ENCODE measurements at places on chromosomes 12 and 14.

DNA sequence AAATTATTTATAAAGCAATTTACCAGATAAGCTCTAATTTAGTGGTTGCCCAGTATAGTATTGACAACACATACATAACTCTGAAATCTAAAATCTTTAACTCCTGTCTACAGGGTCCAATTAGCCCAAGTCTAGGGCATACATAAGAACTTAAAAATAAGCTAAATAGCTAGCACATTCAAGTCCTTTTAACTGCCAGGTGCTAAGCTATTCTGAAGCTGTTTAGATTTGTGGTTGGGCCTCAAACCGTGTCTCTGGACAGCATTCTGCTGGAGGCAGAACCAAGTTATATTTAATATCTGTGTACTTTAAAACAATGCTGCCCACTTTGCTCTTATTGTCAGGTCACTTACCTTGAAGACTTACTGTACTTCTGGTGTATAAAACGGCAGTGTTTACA, 19.0 kb downstream of the RPS6KA5 start:
- DNase-seq: no peak

- no peak for DNase-seq
Measured at GRCh38 chr12:6215120-6215807, 15.1 kb downstream of the CD9 start.

DNA sequence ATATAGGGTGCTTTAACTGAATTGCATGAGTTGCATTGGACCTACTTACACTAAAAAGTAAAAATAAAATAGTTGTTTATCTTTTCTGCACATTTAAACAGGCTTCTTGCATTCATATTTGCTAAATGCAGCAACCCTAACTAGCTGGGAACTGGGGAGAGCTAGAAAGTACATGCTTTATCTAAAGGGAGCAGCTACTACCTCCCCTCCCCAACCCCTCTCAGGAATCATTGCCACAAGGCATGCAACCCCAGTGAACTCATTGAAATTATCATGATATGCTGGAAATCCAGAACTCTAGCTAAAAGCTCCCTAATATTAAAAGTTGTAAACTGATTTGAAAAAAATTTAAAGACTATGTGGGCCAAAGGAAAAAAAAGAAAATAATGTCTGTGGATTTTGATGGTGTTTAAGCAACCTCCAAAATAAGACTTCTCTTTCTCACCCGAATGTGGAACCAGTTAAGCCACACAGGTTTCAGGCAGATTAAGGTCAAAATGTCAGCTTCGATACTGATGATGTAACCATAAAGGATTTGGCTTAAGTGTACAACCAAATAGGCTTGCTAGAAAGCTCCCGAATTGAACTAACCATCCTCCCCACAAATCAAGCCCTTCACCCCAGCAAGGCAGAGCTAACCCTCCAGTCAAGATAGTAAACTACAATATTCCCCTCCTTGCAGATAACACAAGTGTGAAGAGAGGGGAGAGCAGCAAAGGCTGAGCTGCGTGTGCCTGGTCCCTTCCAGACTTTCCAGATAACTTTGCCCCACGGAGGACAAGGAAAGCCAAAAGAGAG, 13.8 kb upstream of the POC1B start:
- no peak for DNase-seq

- no peak for DNase-seq
Measured at GRCh38 chr12:107557589-107558100, 128.0 kb upstream of the PWP1 start.

GRCh38 chr12:15756822-15757221, 32.4 kb downstream of the EPS8 start:
- DNase-seq: no peak

GRCh38 chr12:6843118-6843902, 2.6 kb downstream of the GNB3 start:
- DNase-seq: no peak

DNA sequence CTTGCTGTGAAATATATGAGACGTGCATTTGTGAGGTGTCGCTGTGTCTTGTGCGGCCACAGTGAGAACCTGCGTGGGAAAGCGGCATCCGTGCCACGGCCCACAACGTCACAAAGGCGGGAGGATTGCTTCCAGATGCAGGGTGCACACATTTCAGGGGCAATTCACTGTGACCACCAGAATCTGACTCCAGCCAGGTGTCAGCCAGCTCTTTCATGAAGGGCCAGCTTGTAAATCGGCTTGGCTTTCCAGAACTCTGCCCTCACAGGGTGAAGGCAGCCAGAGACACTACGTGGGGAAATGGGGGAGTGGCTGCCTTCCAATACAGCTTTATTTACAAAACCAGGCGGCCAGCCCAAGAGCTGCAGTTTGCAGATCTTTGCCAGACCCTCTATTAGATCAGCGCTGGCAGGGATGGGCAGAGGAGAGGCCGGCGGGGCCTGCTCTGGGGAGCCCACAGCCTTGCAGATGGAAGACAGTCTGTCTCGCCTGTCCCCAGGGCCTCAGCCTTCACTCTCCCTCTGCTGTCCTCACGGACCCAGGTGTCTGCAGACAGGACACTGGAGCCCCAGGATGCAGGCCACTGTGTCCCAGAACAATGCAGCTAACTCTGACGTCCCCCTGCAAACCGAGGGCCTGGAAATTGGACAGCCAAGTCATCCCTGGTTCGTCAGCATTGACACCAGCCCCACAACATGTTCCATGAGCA, 53.5 kb downstream of the ADGRD1 start:
- DNase-seq: no peak

GRCh38 chr14:51846631-51847488, 13.6 kb upstream of the GNG2 start:
- peak; percentile 71 for DNase-seq

- peak; percentile 3 for DNase-seq
Measured at GRCh38 chr12:22377731-22378496, 43.4 kb upstream of the ST8SIA1 start.

DNA sequence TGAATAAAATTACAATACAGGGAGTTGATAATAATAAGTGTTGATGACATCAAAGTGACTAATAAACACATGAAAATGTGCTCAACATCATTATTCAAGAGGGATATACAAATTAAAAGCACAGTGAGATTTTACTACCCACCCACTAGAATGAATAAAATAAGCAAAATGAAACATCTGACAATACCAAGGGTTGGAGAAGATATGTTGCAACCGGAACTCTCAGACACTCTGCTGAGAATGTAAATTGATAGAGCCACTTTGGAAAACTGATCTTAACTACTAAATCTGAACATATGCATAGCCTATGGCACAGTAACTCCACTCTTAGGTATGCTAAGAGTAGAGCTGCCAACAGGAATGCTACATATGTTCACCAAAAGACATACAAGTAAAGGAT, 44.0 kb upstream of the CEP83 start:
- DNase-seq: no peak

DNA sequence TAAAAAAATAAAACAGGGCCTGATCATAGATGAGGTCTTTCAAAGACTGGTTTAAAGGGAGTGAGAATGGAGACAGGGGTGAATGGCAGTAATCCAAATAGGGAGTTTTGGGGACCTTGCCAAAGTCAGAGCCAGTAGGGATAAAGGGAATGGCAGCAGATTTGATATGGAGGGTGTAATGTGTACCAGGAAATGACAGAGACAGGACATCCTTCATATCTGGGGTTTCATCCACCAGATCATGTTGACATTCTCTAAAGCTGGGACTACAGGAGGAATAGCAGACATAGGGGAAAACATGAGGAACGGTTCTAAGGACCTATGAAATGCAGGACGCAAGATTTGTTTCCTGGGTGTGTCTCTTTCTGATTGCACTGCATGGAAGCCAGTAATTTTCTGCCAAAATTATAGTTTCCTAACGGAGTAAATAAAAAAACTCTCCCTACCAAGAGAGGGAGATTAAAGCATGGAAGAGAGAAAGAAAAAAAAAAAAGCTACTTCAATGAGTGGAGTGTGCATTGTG, 169.9 kb downstream of the PRKD1 start:
- DNase-seq: no peak

DNA sequence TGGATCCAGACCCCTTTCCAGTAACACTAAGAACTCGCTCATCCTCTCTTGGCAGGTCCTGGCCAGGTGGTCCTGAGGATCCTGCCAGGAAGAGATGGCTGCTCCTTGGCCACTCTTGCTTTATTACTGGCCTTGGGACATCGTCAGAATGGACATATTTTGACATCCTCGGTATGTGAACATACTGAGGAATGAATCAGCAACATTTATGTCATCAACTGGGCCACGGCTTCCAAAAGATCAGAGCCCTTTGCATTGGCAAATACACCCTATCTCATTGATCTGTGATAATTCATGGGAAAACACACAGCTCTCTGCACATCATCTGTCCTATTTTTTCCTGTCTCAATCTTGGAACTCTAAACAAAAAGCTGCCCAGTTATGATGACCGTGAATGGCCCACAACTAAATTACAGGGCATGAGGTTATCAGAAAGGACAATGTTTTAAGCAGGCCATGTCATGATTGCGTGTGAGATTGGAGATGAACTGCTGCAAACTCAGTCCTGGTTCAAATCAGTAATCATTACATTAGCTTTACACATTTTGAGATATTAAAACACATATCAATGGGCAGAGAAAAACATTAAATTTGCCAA, 1325.8 kb downstream of the AACS start:
- DNase-seq: no peak

DNA sequence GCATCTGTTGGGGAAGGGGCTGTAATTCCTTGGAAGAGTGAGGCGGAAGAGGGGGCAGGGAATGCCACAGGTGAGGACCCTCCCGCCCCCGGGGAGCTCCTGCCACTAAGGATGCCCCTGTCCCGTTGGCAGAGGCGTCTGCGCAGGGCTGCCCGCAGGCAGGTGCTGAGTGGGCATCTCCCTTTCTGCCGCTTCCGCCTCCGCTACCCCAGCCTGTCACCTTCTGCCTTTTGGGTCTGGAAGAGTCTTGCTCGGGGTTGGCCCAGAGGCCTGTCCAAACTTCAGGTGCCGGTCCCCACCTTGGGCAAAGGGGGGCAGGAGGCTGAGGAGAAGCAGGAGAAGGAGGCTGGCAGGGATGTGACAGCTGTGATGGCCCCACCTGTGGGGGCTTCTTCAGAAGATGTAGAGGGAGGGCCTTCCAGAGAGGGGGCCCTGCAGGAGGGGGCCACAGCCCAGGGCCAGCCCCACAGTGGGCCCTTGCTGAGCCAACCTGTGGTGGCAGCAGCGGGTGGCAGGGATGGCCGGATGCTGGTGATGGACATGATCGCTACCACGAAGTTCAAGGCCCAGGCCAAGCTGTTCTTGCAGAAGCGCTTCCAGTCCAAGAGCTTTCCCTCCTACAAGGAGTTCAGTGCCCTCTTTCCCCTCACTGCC, 10.0 kb downstream of the VRTN start:
- no peak for DNase-seq

- no peak for DNase-seq
Measured at GRCh38 chr12:2561367-2561766, 233.4 kb upstream of the FKBP4 start.

GRCh38 chr12:107748472-107748871, 12.5 kb downstream of the PRDM4 start:
- DNase-seq: peak; percentile 77

DNA sequence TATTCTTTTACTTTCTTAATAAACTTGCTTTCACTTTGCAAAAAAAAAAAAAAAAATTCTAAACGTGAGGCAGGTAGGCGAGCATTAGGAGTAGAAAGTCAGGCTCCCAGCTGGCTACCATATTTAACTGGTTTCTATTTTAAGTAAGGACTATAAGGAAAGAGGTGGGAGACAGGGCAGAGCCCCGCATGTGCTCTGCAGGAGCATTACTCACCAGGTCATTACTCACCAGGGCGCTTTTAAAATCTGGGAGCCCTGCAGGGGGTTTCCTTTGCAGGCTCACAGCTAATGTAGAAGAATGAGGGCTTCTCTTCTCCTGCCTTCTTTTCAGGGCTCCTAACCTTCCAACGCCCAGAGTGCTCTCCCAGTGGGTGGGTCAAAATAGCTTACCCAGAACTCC, 14.0 kb upstream of the DPF3 start:
- DNase-seq: peak; percentile 84

GRCh38 chr12:3222979-3223378, 145.8 kb downstream of the TSPAN9 start:
- DNase-seq: no peak

- DNase-seq: no peak
Measured at GRCh38 chr14:80522411-80522810, 311.1 kb upstream of the DIO2 start.

GRCh38 chr14:86168371-86168770, 638.4 kb downstream of the FLRT2 start:
- no peak for DNase-seq

- DNase-seq: no peak
Measured at GRCh38 chr12:94111302-94111701, 37.1 kb upstream of the PLXNC1 start.

GRCh38 chr12:100077367-100077766, 65.3 kb downstream of the BLTP3B start:
- peak; percentile 34 for DNase-seq

- DNase-seq: no peak
Measured at GRCh38 chr14:73287071-73287470, 49.8 kb downstream of the PAPLN start.

DNA sequence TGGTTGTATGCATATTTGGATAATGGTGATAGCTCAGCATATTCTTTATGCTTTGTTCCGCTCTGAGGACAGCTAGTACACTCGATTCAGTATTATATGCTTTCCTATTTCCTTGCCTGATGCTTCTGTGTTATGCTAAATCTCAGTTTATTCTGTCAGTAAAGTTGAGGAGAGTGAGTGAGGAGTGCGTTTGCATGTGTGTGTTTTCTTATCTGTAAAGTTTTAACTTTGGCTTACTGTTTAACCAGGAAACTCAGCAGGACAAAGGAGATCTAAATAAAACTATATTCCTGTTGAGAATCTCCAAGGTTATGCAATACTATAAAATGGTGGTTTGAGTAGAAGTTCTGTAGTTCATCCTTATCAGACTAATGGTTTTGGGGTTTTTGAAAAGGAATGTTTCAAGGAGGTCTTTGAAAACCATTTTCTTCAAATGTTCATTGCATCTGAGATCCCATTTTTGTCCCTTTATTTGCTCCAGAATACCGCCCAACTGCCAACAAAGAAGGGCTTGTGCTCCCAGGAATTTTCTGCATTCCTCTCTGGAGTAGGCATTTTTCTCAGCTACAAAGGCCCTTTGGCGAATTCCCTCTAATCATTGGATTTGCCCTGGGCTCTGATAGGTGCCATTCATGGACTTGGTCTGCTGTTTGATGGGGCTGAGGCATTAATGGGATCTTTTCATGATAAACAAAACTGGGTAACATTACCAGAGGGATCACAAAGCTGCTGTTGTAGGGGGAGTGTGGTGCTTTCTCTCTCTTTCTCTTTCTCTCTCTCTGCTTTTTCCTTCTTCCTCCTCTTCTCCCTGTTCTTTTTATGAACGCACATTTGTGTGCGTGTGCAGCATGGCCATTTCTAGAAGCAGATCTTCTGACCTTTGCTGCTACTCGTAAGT, 71.7 kb downstream of the HMGA2 start:
- no peak for DNase-seq

GRCh38 chr14:85409481-85410210, 120.3 kb upstream of the FLRT2 start:
- no peak for DNase-seq

Measured in choroid plexus epithelial cell (primary cell).